ENCODE measurements at places on chromosomes 4 and X.
A peak's percentile ranks its signal among the peaks of the same experiment; 100 is the strongest.

- no peak for DNase-seq
Measured at GRCh38 chr4:147284256-147284835, 196.6 kb upstream of the EDNRA start.

DNA sequence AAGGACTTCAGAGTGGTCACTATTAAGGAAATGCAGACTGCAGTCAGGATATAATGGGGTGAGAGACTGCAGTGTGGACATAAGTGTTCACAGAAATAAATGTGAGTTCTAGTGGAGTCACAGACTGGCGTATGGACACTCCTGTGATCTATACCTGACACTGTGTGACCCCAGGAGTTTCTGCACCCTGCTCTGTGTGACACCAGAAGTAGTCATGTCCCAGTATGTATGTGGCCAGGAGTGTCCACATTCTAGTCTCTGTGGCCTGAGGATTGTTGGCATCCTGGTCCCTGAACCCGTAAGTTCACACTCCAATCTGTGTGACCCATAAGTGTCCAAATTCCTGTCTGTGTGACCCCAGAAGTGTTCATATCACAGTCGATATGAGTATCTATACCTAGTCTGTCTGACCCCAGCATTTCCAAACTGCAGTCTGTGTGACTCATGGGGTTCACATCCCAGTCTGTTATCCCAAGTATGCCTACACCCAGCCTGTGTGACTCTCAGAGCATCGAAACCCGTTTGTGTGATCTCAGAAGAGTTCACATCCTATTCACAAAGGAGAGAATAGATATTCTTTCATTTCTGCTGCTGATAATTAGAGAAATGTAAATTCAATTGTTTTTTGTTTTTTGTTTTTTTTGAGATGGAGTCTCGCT lies 16.3 kb downstream of the WDR13 start:
- no peak for DNase-seq

GRCh38 chr4:52704661-52705060 lies 45.6 kb upstream of the USP46 start:
- no peak for DNase-seq

GRCh38 chr4:36502350-36502749 lies 220.9 kb downstream of the DTHD1 start:
- DNase-seq: no peak

GRCh38 chr4:163493643-163494359 lies 689 bp upstream of the TMA16 start:
- DNase-seq: no peak

GRCh38 chr4:81199831-81200230 lies 15.2 kb downstream of the PRKG2 start:
- no peak for DNase-seq

GRCh38 chrX:66203114-66203513 lies 39.1 kb downstream of the HEPH start:
- DNase-seq: no peak

GRCh38 chr4:120316416-120316815 lies 249.8 kb upstream of the MAD2L1 start:
- DNase-seq: no peak

DNA sequence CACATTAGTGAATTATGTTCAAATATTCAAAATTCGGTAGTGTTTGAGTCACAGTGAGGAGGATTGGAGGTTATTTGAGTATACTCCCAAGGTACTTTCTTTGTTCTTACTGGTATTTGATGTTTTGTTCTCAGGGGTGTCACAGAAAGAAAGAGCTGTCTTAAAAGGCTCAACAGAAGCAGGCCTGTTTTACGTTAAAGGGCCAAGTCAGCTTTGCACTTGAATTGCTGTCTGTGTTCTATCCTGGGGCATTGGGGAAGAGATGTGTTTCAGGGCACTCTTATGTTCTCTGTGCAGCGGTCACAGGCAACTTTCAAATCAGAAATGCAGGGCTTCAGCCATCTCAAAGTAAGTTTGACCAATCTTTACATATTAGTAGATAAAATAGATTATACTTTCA lies 1113.1 kb upstream of the LCORL start:
- no peak for DNase-seq

DNA sequence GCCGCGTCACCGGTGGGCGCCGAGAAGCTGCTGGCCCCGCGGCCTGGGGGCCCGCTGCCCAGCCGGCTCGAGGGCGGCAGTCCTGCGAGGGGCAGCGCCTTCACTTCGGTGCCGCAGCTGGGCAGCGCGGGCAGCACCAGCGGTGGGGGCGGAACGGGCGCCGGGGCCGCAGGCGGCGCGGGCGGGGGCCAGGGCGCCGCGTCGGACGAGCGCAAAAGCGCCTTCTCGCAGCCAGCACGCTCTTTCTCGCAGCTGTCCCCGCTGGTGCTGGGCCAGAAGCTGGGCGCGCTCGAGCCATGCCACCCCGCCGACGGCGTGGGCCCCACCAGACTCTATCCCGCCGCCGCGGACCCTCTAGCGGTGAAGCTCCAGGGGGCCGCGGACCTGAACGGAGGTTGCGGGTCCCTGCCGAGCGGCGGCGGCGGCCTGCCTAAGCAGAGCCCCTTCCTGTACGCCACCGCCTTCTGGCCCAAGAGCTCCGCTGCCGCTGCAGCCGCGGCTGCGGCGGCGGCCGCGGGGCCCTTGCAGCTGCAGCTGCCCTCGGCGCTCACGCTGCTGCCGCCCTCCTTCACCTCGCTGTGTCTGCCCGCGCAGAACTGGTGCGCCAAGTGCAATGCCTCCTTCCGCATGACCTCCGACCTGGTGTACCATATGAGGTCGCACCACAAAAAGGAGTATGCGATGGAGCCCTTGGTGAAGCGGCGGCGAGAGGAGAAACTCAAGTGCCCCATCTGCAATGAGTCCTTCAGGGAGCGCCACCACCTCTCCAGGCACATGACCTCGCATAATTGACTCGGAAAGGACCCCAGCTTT lies 5.6 kb downstream of the PRDM8 start:
- peak; percentile 38 for DNase-seq

DNA sequence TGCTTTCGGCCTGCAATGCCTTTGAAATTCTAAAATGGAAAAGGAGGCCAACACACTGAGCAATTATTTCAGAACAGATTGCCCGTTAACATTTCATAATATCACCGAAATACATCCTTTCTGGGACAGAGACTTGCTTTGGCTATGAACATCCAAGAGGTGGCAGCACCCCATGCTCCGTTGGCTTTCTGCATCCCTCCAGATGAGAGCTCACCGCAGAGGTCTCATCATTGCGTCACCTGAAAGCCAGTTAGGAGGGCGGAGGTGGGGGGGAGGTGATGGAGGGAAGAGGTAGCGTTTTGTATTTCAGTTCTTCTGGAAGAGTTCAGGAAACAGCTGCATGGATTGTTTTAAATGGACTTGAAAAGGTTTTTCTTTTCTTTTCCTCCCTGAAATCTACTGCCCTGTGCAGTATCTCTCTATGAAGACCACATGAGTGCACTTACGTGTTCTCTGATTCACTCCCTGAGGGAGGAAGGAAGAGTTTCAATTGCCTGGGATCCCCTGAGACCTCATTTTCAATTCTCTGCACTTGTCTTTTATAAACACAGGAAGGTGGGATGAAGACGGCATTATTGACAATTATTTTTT lies 166.8 kb upstream of the PGRMC2 start:
- DNase-seq: peak; percentile 10

DNA sequence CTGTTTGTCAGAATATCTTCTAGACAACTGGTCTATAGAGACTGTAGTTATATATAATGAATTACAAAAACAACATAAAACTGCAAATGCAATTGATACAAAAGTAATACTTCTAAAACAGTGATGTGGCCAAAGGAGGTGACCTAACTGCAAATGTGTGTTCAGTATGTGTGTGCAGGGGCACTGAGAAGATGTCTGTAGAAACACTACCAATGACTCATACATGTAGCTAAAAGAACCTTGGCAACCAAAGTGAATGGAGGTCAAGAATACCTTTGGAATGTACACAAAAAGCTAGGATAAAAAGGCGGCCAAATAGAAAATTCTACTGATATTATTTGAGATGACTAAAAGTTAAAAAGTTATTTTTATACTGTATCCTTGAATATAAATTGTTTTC lies 261.8 kb downstream of the CAMK2D start:
- no peak for DNase-seq

- no peak for DNase-seq
Measured at GRCh38 chr4:44713125-44713524, 13.2 kb downstream of the GNPDA2 start.

DNA sequence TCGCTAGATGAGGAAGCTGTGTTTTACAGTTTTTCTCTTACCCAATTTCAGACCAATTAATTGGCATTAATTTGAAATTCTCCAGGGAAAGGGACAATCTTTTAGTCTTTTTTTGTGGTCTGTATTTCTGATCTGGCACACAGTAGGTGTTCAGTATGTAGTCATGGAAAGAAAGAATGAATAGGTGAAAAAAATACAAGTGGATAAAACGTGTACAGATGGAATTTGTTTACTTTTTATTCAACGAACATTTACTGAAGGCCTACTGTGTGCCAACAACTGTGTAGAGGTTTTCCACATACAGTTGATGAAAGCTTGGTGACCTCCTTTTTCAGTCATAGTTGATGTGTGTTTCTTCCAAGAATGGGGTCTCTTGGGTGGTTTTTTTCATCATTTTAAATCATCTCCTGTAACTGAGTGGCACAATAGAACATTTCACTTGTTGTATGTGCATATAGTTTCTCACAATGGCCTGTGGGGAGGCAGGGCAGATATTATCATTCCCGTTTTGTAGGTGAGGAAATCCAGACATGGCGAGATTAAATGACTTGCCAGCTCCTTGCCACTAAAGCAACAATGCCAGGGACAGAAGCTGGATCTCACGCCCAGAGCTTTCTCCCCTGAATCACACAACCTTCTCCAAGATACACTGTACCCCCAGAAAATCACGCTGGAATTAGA lies 102.4 kb downstream of the CEP135 start:
- no peak for DNase-seq

DNA sequence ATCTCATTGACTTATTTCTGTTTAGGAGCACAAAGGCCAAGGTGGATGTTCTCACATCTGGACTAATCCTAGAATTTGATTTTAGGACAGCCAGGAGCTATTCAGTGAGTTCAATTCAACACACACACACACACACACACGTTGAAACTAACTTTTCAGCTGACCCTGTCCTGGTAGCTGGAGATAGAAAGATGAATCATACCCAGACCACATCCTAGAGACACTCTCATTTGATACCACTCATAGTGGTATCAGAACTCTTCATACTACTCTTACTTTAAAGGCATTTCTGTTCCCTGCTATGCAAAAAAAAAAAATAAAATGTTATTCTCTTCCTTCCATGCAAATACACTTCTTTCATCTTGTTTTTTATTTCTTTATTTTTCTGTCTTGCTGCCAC lies 36.7 kb downstream of the KLF8 start:
- DNase-seq: no peak

DNA sequence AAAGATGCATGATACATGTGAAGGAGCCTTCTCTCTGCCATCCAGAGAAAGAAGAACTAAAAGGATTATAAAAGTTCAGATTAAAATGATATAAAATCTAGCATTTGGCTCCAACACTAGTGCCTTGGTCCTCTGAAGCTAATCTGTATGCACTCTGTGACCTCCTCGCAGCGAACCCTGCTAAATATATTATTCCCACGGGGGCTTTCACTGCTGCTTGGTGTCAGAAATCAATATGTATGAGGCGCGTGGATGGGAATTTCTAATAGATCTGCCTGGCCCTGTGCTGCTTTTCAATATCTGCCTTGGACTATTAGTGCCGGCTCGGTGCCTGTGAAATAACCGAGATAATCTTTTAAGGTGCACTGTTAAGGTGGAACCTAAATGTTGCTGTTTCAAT lies 69.7 kb downstream of the CXXC4 start:
- DNase-seq: no peak

DNA sequence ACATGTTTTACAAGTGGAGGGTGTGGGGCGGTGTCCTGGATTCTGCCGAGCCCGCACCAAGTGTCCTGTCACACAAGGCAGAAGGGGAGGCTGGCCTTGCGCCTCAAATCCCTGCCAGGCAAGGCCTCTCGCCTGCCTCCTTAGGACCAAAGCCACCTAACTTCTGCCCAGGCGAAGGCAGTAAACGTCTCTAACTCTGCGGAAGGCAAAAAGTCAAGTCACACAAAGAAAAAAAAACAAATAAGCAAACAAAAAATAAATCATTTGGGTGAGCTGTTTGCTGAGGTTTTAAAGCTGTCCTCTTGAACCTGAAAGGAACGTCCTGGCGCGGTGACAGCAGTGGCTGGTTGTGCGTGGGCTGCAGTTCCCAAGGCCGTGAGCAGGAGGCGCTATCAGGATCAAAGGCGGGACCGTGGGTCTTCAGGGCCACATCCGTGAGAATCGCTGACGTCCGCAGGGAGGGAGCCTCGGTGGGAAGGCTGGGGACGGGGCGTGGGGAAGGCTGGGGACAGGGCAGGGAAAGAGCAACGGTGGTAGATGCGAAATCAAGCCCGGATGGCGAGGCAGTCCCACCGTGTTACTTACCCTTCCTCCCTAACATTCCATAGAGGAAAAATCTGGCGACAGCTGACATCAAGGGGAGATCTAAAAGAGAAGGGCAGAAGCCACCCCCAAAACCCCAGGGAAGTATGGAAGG lies 99.1 kb downstream of the TRAPPC11 start:
- DNase-seq: no peak

DNA sequence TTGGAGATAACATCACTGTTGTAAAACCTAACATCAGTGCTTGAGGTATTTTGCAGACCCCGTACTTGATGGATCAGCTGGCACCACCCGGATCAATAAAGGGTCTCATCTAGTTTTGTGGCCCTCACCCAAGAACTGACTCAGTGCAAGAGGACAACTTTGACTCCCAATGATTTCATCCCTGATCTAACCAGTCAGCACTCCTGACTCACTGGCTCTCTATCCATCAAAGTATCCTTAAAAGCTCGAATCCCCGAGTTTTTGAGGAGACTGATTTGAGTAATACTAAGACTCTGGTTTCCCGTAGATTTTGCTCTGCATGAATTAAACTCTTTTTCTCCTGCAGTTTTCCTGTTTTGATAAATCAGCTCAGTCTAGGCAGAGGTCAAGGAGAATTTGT lies 2498.1 kb downstream of the PCDH7 start:
- DNase-seq: no peak

DNA sequence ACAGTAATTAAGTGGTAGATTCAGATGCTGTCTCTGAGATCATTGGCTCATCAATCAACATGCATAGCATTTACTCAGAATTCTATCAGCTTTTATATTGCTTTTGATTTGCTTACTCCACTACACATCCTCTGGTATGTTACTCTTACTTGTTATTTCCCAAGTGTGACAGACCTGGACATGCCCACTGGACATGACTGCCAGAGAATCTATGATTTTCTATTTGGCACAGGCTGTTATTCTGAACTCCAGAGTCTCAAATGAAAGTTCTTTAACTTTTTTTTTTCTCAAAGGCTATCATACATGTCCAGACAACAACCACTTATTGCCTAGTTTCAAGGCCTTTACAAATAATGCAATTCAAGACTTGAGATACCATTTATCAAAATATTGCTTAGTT lies 116.1 kb upstream of the ARHGAP24 start:
- DNase-seq: no peak

DNA sequence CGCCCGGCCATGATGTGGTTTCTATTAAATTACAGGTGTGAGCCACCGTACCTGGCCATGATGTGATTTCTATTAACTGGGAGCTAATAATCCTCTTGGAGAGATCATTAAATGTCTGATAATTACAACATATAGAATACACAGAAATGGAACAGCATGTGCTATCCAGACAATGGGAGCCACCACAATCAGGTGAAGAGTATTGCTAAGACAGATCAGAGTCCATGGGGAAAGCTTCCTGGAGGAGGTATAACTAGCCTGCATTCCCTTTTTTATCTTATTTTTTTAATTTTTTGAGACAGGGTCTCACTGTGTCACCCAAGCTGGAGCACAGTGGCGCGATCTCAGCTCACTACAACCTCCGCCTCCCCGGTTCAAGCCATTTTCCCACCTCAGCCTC lies 146.8 kb downstream of the CHRNA9 start:
- no peak for DNase-seq

Data from activated CD4-positive, CD25-positive, alpha-beta regulatory T cell (primary cell).